ENCODE measurements at places on chromosomes 6 and 20. TPM values are rescaled to one million over a fixed set of nuclear protein-coding genes. Genes with fewer than 3 reads are reported as not detected.

POM121L2 gene
- total RNA-seq = not detected

PAK5 gene
- total RNA-seq = not detected

MYL9 gene
- total RNA-seq = 150 TPM

HLA-DOA gene
- total RNA-seq = 0.16 TPM

OXT gene
- total RNA-seq = not detected

WFDC11 gene
- total RNA-seq = not detected

BMP7 gene
- not detected for total RNA-seq

TUBB2B gene
- total RNA-seq = 2.3 TPM

ALDH5A1 gene
- total RNA-seq = 0.64 TPM

RAD21L1 gene
- total RNA-seq = 0.52 TPM

CST4 gene
- total RNA-seq = 0.78 TPM

SNPH gene
- 8.1 TPM for total RNA-seq

COL9A1 gene
- not detected for total RNA-seq

GPX5 gene
- not detected for total RNA-seq

HLA-DRB1 gene
- not detected for total RNA-seq

TMEM74B gene
- total RNA-seq = 0.26 TPM

FAM229B gene
- 4.7 TPM for total RNA-seq

TRIM10 gene
- total RNA-seq = not detected

CAGE1 gene
- total RNA-seq = under 0.01 TPM

FOXP4 gene
- 9.8 TPM for total RNA-seq

KIF6 gene
- total RNA-seq = 0.32 TPM

CGA gene
- total RNA-seq = not detected

CALHM5 gene
- total RNA-seq = 2.3 TPM

ZC3H12D gene
- total RNA-seq = not detected

NOX3 gene
- not detected for total RNA-seq

DUSP15 gene
- 0.13 TPM for total RNA-seq

NEDD9 gene
- total RNA-seq = 21.1 TPM

BPIFB1 gene
- total RNA-seq = not detected

SH3BGRL2 gene
- total RNA-seq = 8.0 TPM

CCM2L gene
- 0.13 TPM for total RNA-seq

NFS1 gene
- 26.5 TPM for total RNA-seq

CFAP206 gene
- total RNA-seq = 0.39 TPM

SCRT2 gene
- total RNA-seq = not detected

BMP6 gene
- 1.2 TPM for total RNA-seq

THEMIS gene
- total RNA-seq = not detected

TXLNB gene
- total RNA-seq = under 0.01 TPM

HRH3 gene
- total RNA-seq = not detected

VTA1 gene
- 58.0 TPM for total RNA-seq

HLA-DRB5 gene
- total RNA-seq = not detected

OR2H2 gene
- not detected for total RNA-seq

MLIP gene
- total RNA-seq = not detected

ITPR3 gene
- total RNA-seq = 6.9 TPM

PTK6 gene
- total RNA-seq = not detected

CASP8AP2 gene
- 7.2 TPM for total RNA-seq

PTK7 gene
- total RNA-seq = 240 TPM

TRDN gene
- not detected for total RNA-seq

RNF39 gene
- not detected for total RNA-seq

OPRM1 gene
- not detected for total RNA-seq

COX4I2 gene
- not detected for total RNA-seq

OR12D3 gene
- total RNA-seq = not detected

SUMO4 gene
- total RNA-seq = 4.8 TPM

TLDC2 gene
- not detected for total RNA-seq

NEURL2 gene
- 7.6 TPM for total RNA-seq

PI3 gene
- total RNA-seq = not detected

MDFI gene
- 123 TPM for total RNA-seq
